T1000 (cell line): ENCODE measurements at places on chromosomes 5 and 9.

- DNase-seq, result no peak
Measured at GRCh38 chr5:109703829-109704228, 14.1 kb downstream of the MAN2A1 start.

- no peak for DNase-seq
Measured at GRCh38 chr5:132022737-132023136, 11.3 kb upstream of the ACSL6 start.

DNA sequence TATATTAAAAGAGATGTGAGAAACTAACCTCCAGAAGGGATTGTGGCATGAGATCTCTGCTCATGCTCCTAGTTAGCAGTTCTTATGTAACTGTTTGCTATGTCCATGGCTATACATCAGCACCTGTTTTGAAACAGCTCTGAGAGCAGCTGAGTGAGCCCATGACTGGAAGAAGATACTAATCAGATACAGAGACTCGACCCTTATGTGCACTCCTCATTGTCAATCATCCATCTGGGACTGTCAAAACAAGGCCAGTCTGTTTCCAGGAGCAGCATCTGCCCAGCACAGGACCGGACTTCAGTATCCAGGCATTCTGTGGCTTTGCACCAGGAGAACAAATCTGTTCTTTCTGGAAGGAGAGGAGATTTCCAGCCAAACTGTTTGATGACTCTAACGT, 77.7 kb downstream of the EFNA5 start:
- DNase-seq, result no peak

GRCh38 chr9:23741351-23741750, 84.7 kb downstream of the ELAVL2 start:
- no peak for DNase-seq

GRCh38 chr5:45684118-45684517, 12.1 kb downstream of the HCN1 start:
- no peak for DNase-seq

- no peak for DNase-seq
Measured at GRCh38 chr5:1737790-1738405, 61.7 kb downstream of the MRPL36 start.
